ENCODE measurements at places on chromosomes 4 and X. TPM values are rescaled to one million over a fixed set of nuclear protein-coding genes. Genes with fewer than 3 reads are reported as not detected.

Gene FAM47E
- total RNA-seq = not detected

DNA sequence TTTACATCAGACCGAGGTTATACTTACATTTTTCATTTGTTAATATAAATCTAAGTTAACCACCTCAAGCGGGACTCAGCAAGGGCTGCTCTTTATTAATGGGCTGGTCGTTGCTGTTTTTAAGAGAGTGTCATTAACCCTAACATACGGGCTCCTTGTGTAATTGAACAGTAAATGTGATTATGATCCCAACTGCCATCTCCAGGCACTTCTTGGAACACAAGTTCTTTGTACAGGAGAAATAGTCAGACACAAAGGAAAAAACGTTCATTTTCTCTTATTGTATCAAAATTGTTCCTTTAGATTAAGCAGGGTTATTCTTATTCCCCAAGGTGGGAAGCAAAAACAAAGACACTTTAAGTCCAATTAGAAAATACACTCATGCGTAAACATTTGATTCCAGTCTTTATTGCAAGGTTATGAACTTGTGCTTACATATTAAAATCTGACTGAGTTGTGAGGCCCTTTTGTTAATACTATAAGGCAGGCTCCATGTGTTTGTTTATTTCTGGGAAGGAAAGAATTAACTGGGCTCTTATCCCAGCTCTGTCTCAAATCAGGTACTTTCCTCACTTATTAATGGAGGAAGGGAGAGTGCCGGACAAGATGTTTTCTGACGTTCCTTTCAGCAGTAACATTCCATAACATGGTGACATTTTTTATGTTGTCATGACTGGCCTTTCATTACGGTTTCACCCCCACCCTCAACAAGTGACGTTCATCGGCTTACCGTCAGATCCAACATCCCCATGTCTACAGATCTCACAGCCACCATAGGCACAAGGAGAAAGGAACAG, 95.9 kb downstream of the RASL11B start:
- H3K36me3 ChIP-seq = no peaks in the 10 kb centered on the region
- H3K4me3 ChIP-seq = no peak overlapping the region
- no peaks in the 10 kb centered on the region for H3K27me3 ChIP-seq
- H3K27ac ChIP-seq = no peak overlapping the region

GRCh38 chr4:146495269-146495668, 26.5 kb downstream of the SLC10A7 start:
- H3K36me3 ChIP-seq = peaks cover 6% of the 10 kb centered on the region
- DNase-seq = no peak
- no peak overlapping the region for H3K4me3 ChIP-seq
- no peaks in the 10 kb centered on the region for H3K27me3 ChIP-seq
- no peak overlapping the region for H3K27ac ChIP-seq

- DNase-seq = no peak
- H3K4me1 ChIP-seq = no peaks in the 10 kb centered on the region
- no peaks in the 10 kb centered on the region for H3K36me3 ChIP-seq
These were observed 54.9 kb downstream of the WDR19 start for GRCh38 chr4:39237179-39237578.
